ENCODE measurements at places on chromosomes 11 and 22. TPM values are rescaled to one million over a fixed set of nuclear protein-coding genes. Genes with fewer than 3 reads are reported as not detected.

- no peak for DNase-seq
Measured at GRCh38 chr11:30789270-30789669, 203.1 kb upstream of the MPPED2 start.

- DNase-seq, result no peak
Measured at GRCh38 chr11:116459185-116460045, 313.4 kb downstream of the BUD13 start.

GRCh38 chr11:7691759-7692350 lies 14.4 kb downstream of the OVCH2 start:
- no peak for DNase-seq

- DNase-seq, result no peak
Measured at GRCh38 chr11:69702239-69702691, 1.6 kb downstream of the FGF19 start.

Gene KRTAP5-8
- total RNA-seq, result not detected

DNA sequence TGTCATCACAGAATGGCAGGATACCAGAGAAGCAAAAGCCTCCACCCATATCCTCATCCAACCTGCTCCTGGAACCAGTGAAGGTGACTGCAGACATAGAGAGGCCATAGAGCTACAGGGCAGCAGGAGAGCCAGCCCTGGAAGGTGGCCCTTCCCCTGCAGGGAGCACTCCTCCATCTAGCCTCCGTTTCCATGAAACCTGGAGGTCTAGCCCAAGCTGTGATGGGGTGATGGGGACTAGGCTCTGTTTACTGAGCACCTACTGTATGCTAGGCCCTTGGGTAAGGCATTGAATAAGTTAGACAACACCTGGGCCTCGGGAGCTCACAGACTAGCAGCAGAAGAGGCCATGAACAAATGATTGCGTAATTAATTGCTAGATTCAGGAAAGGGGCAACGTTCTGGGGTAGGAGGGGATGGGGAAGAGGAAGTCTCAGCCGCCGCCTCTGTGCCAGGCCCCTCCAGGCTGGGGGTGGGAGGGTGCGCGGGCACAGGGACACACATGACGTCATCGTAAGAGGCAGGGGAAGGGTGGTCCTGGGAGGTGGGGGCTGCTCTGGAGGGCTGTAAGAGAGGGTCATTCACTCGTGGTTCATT lies 784 bp upstream of the SYNGR1 start:
- DNase-seq, result peak; percentile 9

GRCh38 chr22:30348809-30349208 lies 7.9 kb downstream of the SF3A1 start:
- no peak for DNase-seq

Gene APOBEC3C
- 143 TPM for total RNA-seq

Gene IGSF9B
- total RNA-seq, result 87.0 TPM

Data from activated T-cell treated with anti-CD3 and anti-CD28 coated beads, Interleukin-2, amount 50 U/mL, for 72 hours (primary cell).